ENCODE measurements at places on chromosomes 13 and 19. TPM values are rescaled to one million over a fixed set of nuclear protein-coding genes. Genes with fewer than 3 reads are reported as not detected.

GRCh38 chr19:45716359-45717130 lies 14.2 kb downstream of the FBXO46 start:
- DNase-seq = peak; percentile 33

DNA sequence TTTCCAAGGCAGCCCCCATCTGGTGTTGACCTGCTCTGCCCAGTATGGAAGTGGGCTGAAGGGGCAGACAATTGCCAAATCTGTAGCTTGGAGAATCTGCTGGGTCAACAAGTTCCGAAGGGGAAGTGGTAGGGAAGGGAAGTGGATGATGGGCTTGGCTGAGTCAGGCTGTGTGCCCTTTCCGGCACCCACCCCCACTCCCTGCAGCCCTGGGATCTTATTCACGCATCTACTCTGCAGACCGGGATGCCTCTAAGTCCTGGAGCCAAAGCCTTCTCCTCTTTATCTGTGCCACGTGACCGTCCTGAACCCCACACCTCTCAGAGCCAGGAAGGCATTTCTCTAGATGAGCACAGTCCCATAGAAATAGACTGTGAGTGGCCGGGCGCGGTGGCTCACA lies 7.5 kb upstream of the C5AR2 start:
- no peak for DNase-seq

DNA sequence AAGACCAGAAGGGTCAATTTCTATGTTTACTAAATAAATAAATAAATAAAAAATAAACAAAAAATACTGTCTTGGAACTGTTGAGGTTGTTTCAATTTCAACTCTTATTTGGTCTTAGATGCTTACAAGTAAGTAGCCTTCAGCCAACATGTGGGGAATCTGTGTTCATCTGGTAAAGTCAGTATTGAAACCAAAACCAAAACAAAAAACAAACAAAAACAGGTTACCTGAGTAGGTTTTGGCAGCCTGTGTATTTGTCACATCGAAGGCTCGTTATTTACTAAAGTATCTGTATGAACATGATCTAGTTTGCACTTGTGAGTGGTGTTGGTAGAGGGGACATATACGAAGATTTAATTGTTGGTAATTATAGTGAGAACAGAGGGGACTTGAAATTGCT lies 471.5 kb downstream of the SLITRK5 start:
- DNase-seq = no peak

DNA sequence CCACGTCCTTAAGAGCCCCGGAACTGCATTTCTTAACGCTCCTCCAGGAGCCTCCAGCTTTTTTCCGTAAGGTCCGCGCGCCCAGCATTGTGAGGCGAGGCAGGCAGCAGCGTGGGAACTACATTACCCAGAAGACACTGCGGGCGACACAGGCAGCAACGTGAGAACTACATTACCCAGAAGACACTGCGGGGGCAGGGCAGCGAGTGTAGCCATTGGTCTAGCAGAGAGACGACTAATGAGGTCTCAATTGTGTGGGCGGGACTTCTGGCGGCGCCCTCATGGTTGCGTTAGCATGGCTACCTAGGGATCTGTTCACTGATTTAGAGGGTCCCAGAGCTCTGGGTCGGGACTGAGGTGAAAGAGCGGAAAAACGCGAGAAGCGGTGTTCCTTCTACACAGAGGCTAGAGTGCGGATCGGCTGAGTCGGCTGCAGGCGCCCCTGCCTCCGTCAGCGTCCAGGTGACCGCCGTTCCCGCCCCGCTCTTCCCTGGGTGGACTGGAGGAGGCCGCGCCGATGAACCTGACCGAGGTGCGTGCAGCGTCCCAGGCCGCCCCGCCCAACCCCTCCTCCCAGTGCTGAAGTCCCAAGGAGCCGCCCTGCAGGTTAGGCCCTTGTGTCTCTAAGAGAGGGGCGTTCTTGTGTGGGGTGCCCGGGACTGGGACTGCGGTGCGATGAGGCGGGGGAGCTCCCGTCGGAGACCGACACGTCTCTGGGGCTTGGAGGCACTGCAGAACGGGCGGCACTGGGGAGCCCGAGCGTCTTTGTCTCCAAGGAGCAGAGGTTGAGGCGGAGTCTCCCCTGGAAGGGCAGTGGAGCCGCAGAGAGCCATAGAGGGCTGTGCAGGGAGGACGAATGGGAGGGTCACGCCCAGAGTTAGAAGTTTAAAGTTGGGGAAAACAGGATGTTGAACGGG lies at the start of gene ZNF749:
Gene ZNF749, plus strand, starts transcription at position 264 of the 917 bp plus-strand sequence. Its CDS starts 254 bp downstream, at position 518.
- peak; percentile 96 for DNase-seq

DNA sequence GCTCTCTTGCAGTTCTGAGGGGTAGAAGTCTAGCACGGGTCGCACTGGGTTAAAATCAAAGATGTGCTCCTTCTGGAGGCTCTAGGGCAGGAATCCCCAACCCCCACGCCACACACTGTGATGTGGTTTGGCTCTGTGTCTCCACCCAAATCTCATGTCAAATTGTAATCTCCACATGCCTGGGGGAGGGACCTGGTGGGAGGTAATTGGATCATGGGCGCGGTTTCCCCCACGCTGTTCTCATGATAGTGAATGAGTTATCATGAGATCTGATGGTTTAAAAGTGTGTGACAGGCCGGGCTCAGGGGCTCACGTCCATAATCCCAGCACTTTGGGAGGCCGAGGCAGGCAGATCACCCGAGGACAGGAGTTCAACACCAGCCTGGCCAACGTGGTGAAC lies 26.6 kb upstream of the CALM3 start:
- no peak for DNase-seq

- peak; percentile 47 for DNase-seq
Measured at GRCh38 chr13:48653472-48653939, at the start of gene CYSLTR2. CYSLTR2 (plus strand) TSS chr13:48653929; CDS start chr13:48706818, 52,889 bp downstream.

DNA sequence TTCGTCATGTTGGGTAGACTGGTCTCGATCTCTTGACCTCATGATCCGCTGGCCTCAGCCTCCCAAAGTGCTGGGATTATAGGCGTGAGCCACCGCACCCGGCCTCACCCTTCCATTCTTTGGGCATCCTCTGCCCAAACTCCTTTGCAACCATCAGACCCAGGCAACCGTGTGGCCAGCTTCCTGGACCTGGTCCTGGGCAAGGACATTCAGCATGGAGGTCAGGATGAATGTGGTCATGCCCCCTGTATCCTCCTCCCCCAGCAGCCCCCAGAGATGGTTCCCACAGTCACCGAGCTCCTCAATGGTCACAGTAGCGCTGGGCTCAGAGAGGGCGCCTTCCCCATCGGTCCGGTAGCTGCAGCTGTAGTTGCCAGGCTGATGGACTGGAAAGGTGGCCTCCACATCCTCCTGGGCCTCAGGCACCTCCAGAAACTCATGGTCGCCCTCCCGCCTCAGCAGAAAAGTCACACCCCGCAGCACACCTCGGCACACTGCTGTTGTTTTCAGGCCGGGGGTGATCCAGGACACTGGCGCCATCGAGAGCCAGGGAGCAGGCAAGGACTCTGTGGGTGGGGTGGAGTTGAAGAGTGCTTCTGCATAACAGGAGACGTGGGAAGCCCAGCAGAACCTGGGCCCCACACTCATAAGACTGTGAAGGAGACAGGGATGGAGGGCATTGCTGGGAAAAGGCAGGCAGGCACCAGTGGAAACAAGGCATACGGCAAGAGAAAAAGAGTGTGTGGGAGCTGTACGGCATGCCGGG lies 1.1 kb downstream of the A1BG start:
- no peak for DNase-seq

DNA sequence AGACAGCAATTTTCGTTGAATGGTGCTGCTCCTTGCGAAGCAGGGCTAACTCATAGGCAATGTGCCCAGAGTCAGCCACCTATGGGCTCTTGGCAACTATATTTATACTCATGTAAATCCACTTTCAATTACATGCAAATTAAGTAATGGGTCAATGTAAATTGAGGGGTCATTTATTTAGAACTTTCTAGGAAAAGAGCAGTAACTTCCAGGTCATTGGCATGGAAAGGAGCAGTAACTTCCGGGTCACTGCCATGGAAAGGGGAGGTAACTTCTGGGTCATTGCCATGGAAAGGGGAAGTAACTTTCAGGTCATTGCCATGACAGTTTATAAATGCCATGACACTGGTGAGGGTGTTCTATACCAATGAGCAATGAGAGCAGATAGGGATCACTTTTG lies 11.6 kb downstream of the KLK4 start:
- DNase-seq = no peak

DNA sequence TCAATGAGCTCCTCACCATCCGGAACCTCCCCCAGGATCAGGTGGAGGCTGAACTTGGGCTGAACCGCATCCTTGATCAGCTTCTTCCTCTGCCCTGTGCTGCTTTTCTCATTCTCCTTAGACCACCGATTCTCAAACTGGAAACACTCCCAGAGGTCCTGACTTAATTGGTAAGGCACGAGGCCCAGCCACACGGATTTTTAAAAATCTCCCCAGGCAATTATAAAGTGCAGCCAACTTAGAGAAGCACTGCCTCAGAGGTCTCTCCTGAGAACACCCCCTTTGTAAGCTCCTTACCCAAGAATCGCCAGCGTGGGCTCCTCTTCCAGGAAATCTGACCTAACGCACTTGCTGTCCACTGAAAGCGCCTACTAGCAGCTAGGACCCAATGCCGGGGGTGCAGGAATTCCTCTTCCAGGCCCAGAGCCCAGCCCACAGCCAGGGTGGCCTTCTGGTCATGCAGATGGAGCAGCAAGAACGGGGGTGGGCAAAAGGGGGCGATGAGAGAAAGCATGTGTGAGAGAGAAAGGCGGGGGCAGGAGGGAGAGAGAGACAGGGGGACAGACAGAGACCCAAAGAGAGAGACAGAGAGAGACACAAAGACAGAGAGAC lies 66.9 kb upstream of the CACNA1A start:
- DNase-seq = no peak

- peak; percentile 51 for DNase-seq
Measured at GRCh38 chr13:41562083-41562482, 104.7 kb downstream of the RGCC start.

Gene NECTIN2
- total RNA-seq = 34.0 TPM

Gene NOVA2
- total RNA-seq = 0.59 TPM

Gene ZNF536
- total RNA-seq = 8.9 TPM

Gene KL
- 2.5 TPM for total RNA-seq

Gene KLK12
- 0.69 TPM for total RNA-seq

Gene DCT
- 28.3 TPM for total RNA-seq
